Stimulated activated CD8-positive, alpha-beta memory T cell treated with anti-CD3 and anti-CD28 coated beads, Interleukin-2, amount 100 ng/mL, for 1 hour (primary cell): ENCODE measurements at places on chromosomes 16 and 17.

- no peak for DNase-seq
Measured at GRCh38 chr17:28081467-28081866, 39.0 kb downstream of the NLK start.

DNA sequence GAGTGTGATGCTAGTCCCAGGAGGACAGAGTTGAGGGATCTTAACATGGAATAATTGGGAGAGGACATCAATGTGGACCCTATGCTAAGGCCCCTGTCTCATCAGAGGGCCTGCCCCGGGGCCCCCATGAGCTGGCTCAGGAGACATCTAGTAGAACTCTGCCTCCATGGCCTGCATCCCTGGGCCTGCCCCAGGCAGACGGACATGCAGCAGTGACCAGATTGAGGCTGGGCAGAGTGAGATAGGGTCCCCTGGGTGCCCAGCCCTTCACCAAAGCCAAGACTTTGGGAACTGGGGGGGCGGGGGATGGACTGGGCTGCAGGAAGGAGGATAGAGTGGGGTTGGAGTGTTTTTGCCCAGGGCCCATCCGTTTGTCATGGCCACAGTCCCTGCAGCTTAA, 115.2 kb downstream of the CCDC182 start:
- DNase-seq, result no peak

- DNase-seq, result no peak
Measured at GRCh38 chr17:76360461-76360860, 6.7 kb upstream of the PRPSAP1 start.

DNA sequence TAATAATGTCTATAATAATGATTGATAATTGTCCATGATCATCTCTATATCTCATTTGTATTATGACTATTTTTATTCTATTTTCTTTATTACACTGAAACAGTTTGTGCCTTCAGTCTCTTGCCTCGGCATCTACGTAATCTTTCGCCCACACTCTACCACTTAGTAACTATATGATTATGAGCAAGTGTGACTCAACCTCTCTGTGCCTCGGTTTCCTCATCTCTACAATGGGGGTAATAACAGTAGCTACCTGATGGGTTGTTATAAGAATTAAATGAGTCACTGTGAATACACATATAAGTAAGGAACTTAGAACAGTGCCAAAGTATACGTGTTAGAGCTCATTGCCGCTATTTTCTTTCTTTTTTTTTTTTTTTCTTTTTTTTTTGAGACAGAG, 3.7 kb upstream of the SLC16A11 start:
- no peak for DNase-seq

- DNase-seq, result no peak
Measured at GRCh38 chr16:51237861-51238378, 86.8 kb upstream of the SALL1 start.

DNA sequence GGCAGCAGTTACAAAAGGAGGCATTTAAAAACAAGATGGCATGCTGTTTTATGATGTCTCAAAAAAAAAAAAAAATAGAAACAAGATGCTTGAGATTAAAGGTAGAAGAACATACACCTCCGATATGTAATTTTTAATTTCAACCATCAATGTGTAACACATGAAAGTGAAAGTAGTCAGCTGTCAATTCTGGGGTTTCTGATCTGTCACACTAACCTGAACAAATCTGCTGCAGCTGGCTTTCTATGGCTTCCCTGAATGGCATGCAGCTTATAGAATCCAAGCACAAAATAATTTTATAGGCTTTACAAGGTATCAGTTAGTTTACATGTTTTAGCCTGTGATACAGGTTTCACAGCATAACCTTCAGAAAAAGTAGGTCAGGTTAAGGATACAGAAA, 13.5 kb downstream of the GLYR1 start:
- DNase-seq, result no peak

GRCh38 chr16:85582229-85582991, 30.7 kb upstream of the GSE1 start:
- no peak for DNase-seq

GRCh38 chr17:43309505-43310332, 75.9 kb upstream of the RNU2-1 start:
- DNase-seq, result no peak

GRCh38 chr16:48284772-48285409, 37.6 kb upstream of the ABCC11 start:
- DNase-seq, result no peak

DNA sequence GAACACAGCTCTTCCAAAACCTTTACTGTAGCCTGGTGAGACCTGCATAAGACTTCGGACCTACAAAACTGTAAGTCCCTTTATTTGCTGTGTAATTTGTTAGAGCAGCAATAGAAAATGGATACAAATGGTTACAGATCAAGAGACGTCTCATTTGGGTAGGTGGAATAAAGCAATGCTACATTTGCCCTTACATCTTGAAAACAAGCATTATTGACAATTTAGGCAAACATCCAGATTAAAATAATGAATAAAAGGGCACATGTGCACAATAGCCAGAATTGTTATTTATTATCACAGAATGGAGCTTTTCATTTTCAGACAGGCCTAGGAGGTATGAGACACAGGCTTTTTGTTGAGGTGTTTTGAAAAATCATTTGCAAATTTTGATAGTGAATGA, 222.2 kb upstream of the CPHXL start:
- no peak for DNase-seq

- DNase-seq, result no peak
Measured at GRCh38 chr17:17782523-17783115, 54.2 kb downstream of the SREBF1 start.

DNA sequence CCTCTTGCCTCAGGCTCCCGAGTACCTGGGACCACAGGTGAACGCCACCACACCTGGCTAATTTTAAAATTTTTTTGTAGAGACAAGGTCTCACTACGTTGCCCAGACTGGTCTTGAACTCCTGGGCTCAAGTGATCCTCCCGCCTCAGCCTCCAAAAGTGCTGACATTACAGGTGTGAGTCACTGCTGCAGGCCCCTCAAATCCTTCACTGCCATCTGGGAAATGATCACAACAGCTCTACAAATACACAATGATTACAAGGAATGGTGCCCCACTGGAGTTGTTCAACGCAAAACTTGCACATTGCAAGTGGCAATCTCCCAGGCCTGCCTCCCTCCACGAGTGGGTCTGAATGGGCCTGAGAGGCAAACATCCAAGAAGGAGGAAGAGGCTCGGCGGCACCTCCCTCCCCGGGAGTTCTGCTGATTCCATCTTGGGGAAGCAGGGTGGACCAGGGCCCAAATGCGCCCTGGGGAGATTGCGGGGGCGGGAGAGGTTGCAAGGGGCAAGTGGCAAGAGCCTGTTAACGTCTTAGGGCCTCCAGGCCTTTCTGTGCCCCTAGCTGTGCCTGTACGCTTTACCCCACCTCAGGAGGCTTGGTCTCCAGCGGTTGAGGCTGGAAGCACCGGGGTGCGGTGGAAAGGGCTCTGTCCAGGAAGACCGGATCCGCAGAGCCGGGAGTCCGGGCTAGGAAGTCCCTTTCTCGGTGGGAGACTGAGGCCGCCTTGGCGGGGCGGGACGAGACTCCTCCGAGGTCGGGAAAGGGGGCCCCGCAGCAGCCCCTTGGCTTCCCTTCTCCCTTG, 656 bp upstream of the IGFBP4 start:
- no peak for DNase-seq
